ENCODE measurements at places on chromosomes 16 and 17.

DNA sequence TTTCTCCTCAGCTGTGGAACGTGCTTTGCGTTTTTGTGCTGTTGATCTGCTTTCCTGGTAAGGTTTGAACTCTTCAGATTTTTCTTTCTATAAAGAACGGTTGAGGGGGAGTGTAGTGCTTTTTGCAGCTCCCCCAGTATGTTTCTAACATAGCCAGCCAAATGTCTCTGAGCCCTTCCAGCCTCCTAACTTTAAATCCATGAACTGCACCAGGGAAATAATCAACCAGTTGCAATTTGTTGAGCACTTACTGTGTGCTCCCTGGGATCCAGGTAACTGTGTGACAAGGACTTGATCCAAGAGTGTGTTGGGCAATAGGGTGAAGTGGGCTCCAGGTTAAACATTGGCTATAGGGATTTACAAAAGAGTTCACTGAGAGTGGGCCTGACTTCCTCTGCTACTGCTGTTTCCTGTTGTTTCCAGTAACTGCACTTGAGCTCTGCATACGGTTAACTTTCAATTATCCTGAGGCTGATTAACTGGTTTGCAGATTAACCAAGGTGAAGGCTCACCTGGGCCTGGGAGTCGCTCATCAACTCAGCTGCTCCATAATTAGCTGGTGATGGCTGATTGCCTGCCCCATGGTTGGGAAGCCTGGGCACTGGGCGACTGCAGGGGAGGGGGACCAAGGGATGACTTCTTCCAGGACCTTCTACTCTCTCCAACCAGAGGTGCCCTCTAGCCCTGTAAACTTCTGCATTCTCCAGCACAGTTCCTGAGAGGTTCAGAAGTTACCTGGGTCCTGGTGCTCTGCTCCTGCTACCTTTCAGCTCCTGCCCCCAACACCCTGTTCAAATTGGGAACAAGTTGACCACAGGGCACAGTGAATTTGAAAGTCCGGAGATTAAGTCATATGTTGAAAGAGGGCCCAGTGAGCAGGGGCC lies 19.5 kb downstream of the HLF start:
- DNase-seq, result no peak

DNA sequence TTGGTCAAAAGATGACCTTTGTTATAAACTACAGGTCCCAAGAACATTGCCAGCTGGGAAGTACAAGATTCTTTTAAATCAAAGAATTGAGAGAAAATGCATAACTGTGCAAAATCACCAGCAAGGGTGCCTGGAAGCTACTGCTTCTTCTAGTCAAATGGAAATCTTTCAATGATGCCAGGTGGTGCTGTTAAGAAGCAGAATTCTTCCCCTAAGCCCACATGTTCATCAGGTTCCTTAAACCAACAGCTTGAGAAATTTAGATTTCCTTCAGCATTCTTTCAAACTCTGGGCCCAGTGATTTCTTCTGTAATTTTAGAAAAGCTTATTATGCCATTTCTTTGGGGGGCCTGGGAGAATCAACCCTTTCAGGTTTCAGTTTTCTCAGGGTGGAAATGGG lies 207.8 kb upstream of the WSCD1 start:
- no peak for DNase-seq

GRCh38 chr17:43733956-43734355 lies 24.6 kb downstream of the SOST start:
- no peak for DNase-seq

DNA sequence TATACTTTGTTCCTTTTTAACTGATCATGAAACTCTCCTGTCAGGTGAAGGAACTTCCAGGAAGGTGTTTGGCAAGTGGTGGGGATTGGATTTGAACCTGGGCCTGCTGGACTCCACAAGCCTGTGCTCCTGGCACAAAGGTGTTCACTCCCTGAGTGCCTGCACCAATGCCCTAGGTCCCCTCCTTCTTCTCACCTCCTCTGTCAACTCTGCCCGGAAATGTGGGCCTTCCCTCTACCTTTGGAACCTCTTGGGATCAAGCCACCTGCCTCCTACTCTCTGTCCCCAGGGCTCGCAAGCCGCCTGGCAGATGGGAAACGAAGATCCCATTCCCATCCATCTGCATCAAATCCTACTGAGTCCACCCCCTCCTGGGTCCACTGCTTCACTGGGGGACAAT lies 40.0 kb downstream of the RTN4RL1 start:
- no peak for DNase-seq

DNA sequence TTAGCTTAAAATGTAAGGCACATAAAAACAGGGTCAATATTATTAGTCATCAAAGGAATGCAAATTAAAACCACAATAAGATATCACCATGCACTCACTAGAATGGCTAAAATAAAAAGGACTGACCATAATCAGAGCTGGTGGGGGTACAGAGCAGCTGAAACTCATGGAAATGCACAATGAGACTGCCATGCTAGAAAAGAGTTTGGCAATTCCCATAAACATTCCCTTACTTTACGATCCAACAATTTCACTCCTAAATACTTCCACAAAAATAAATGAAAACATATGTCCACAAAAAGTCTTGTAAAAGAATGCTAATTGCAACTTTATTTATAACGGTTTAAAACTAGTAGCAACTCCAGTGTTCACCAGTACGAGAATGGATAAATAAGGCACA lies 36.1 kb upstream of the ERCC4 start:
- no peak for DNase-seq

DNA sequence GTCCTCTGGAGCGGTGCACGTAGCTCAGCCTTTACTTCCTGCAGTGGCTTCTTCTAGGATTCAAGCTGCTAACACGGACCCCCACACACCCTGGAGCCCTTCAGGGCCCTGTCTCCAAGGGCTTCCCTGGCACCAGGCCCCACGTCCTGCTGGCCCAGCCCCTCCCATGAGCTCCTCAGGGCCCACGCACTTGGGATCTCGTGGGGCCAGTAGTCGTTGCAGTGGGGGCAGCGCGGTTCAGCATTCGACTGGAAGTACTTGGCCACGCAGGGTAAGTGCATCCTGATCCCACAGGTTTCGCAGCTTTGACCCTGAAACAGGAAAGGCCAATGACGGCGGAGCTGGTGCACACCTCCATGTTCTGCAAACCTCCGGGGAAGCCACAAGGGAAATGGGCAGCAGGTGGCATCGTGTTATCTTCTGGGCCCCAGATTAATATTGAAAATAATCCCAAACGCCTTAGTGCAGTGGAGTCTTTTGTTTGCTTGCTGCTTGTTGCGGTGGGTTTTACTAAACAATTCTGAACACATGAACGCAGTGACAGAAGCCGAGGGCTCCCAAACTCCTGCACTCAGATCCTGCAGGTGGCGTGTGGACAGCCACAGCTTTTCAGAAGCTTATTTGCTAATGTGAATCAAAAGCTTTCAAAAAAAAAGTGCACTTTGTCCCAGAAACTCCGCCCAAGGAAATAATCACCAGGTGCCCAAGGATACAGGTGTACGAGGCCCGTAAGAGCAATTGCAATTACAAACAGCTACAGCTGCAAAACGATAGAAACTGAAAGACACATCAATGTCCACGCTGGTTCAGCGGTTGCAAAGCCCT lies 22.4 kb downstream of the KDM8 start:
- DNase-seq, result no peak

DNA sequence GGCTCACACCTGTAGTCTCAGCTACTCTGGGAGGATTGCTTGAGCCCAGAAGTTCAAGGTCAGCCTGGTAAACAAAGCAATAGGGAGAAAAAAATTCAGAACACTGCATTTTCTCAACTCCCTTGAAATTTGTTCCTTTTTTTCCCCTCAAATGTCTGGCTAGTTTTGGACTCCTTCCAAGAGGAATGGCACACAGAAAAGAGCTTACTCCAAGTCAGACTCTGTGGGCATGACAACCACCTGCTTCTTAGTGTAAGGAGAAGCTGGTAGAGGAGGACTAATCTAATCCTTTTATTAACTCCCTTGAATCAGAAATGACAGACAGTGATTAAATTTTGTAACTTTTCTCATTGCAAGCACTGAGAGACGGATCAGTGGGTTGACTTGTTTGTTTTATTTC lies 27.9 kb upstream of the HYDIN start:
- DNase-seq, result no peak

DNA sequence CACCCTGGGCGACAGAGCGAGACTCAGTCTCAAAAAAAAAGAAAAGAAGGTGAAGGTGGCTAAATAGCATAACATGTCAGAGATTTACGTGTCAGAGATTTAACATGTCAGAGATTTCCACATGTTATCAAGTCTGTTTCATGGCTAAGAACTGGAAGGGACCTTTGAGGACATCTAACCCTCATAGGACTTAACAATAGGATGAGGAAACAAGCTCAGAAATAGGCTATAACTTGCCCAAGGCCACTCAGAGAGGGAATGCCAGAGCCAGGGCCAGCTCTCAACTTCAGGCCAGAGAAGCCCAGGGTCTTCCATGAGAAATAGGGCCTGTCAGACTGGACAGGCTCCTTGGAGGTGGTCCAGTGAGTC lies 26.8 kb upstream of the ZNF629 start:
- no peak for DNase-seq

GRCh38 chr16:17076092-17076754 lies 394.5 kb downstream of the XYLT1 start:
- no peak for DNase-seq

DNA sequence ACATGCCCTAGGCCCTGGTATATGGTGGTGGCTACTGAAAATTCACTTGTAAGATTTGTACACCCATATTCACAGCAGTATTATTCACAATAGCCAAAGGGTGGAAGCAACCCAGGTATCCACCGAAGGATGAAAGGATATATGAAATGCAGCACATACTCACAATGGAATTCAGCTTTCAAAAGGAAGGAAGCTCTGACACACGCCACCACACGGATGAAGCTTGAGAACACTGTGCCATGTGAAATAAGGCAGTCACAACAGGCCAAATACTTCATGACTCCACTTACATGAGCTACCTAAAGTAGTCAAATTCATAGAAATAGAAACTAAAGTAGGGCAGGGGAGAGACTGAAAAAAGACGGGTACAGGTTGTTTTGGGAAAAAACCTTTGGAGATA lies 2.9 kb downstream of the XPO6 start:
- no peak for DNase-seq

DNA sequence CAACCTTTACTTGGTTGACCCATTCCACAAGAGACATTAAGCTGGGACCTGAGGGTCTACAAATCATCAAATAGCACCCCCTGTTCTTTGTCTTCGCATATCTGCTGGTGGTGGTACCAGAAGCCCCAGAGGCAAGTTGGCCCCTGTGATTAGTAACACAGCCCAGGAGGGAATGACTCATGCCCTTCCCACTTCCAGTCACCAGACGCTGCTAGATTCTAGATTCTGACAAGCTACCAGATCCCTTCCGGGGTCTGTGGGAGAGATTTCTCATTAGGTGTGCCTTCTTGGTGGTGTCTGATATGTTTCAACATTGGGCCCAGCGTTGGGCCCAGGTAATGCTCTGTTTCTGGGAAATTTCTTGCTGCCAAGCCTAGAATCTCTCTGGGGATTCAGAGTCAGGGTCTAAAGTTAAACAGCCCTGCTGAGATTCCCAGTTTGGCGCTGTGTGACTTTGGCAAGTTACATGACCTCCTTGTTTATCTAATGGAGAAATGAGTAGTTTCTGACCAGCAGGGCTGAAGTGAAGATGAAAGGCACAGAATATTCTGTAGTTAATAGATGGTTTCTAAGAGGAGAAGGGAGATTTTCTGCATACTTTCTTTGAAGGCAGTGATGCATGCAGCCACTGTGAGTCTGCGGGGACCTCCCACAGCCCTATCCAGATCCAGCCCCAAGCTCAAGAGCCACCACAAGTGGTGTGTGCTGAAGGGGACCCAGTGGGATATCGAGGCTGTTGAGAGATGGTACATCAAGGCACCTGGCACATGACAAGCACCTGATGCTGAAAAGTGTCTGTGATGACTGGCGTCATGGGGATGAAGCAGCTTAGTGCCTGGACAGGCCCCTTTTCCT lies 3.9 kb downstream of the TRPV2 start:
- DNase-seq, result no peak

- peak; percentile 41 for DNase-seq
These were observed 20.4 kb upstream of the PHB1 start for GRCh38 chr17:49434821-49435670.

DNA sequence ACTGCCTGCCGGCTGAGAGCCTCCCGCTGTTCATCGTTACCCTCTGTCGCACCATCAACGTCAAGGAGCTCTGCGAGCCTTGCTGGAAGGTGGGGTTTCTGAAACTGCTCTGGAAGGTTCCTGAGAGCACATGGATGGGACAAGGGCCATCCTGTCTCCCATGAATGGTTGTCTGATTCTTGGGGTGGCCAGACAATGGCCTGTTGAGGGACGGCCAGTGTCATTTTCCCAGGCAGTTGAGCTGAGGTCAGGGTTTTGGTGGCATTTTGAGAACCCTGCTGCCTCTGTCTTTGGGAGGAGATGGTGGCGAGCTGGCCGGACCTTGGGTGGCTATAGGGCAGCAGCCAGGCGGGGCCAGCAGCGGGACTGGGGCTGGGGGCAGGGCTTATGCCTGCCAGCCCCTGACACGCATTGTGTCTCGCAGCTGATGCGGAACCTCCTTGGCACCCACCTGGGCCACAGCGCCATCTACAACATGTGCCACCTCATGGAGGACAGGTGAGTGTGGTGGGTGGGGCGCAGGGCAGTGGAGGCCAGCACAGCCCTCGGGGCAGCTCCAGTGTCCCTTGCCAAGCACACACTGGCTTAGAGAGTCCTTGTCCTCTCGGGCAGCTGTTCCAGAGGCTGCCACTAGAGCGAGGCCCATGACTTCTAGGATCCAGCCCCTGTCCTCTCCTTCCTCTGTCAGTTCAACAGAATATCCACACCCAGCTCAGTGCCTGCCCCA lies 9.1 kb downstream of the TSC2 start:
- no peak for DNase-seq

DNA sequence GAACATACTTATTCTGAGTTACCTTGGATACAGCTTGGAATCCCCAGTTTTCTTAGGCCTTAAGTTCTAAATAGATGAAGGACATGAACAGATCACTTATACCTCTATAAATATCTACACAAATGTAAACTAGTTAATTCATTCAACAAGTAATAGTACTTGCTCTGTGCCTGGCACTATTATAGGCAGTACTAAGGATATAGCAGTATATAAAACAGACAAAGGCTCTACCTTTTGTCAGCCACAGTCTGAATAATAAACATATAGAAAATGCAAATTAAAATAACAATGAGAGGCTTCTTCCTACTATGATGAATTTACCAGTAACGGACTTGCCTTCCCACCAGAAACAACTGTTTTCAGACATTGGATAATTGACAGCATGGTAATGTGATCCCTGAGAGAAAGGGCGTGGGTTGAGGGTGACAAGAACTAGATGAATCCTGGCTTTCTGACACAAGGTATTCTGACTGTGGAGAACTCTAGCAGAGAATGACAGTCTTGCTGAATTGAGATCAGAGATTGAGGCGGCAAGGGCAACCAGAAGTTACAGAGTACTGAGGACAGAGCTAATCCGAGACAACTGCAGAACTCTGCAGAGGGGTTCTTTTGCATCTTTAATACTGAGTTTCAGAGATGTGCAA lies 170.5 kb downstream of the TANC2 start:
- DNase-seq, result no peak

DNA sequence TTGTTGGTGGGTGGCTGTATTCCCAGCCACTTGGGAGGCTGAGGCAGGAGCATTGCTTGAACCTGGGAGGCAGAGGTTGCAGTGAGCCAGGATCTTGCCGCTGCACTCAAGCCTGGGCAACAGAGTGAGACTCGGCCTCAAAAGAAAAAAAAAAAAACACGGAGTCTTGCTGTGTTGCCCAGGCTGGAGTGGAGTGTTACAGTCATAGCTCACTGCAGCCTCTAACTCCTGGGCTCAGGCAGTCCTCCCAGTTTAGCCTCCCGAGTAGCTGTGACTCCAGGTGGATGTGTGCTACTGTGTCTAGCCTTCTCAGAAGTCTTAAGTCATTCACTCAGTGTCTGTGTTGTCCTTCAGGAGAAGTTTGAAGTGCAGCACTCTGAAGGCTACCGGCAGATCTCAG lies 27.4 kb downstream of the NDE1 start:
- no peak for DNase-seq

GRCh38 chr16:30395992-30396585 lies 869 bp downstream of the ZNF48 start:
- DNase-seq, result no peak
